ENCODE measurements at places on chromosomes 13 and 19.

DNA sequence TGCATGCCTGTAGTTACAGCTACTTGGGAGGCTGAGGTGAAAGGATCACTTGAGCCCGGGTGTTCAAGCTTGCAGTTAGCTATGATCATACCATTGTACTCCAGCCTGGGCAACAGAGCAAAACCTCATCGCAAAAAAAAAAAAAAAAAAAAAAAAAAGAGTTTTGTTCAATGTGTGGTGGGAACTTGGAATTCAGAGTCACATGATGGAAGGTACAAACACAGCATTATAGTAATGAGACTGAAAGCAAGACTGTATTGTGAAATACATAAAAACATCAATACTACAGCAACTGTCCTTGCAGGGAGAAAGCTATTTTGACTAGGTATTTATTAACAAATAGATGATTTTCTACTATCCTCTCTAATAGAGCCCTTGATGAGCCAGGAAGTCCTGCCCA is 393.2 kb downstream of the DLEU7 start:
- no peak for DNase-seq

DNA sequence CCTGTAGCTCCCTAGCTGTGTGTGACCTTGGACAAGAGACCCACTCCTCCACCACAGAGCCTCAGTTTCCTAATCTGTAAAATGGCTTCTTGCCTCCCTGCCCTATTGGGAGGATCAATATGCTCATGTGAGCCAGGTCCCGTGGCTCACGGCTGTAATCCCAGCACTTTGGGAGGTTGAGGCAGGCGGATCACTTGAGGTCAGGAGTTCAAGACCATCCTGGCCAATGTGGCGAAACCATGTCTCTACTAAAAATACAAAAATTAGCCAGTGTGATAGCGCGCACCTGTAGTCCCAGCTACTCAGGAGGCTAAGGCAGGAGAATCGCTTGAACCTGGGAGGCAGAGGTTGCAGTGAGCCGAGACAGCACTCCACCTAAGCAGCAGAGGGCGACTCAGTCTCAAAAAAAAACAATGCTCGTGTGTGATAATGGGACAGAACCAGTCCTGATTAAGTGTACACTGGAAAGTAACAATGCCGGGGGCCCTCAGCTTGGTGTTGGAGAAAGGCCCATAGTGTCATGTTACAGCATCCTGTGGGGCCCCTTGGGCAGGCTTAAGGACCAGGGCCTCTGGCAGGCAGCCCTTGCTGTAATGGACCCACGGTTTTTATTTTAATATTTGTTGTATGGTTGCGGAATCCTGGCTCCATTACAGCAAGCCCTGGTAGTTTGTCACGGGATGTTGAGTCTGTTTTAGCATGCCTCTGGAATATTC is 6.8 kb downstream of the RPS11 start:
- DNase-seq: peak; percentile 66

GRCh38 chr19:16325161-16325527 is 518 bp downstream of the KLF2 start:
- peak; percentile 72 for DNase-seq

- no peak for DNase-seq
These were observed 4.3 kb upstream of the SIX5 start for GRCh38 chr19:45773384-45773783.

- no peak for DNase-seq
These were observed 85.9 kb downstream of the MBNL2 start for GRCh38 chr13:97307882-97308624.

DNA sequence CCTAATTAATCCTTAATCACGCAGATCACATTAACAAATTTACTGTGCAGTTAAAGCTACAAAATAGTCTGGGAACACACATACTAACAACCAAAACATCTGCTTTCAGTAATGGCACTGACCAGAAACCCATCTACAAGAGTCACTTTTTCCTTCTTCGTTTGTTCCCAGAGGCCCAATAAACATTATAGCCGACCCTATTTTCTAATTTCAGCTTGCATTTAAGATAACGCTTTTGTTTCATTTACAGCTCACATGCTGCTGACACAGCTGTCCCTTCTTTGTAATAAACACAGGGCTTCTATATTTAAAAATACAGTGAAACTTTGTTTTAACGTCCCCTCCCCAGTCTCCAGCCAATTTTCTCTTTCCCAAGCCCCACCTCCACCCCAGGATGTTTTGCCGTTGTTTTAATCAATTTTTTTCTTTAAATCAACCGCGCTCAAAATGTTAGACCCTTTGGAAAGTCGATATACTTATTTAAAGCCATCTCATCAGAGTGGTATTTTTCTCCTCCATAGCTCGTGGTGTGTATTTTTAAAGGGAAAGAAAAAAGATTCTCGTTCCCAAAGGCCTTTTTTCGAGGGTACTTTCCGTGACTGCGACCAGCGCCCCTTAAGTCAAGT is 1.7 kb upstream of the WBP4 start:
- no peak for DNase-seq

GRCh38 chr19:50432221-50433028 is at the start of gene MYBPC2:
MYBPC2 (plus strand) TSS chr19:50432892; CDS start chr19:50432954, 62 bp downstream.
- no peak for DNase-seq

DNA sequence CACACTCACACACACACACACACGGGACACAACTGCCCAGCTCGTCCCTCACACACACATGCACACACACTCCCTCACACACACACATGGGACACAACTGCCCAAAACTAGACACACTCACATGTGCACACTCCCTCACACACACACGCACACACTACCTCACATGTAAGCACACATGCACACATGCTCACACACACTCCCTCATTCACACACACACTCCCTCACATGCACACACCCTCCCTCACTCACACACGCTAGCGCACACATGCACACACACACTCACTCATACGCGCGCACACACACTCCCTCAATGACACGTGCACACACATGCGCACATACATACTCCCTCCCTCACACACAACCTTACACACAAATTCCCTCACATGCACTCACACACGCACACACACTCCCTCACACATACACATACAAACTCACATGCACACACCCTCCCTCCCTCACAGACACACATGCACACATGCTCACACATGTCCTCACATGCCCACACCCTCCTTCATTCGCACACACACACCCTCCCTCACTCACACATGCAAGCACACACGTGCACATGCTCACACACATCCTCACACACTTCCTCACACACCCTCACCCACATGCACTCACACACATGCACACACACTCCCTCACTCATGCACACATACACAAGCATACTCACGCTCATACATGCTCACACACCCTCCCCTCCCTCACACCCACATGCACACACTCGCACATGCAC is 9.0 kb upstream of the RASA3 start:
- DNase-seq: no peak

DNA sequence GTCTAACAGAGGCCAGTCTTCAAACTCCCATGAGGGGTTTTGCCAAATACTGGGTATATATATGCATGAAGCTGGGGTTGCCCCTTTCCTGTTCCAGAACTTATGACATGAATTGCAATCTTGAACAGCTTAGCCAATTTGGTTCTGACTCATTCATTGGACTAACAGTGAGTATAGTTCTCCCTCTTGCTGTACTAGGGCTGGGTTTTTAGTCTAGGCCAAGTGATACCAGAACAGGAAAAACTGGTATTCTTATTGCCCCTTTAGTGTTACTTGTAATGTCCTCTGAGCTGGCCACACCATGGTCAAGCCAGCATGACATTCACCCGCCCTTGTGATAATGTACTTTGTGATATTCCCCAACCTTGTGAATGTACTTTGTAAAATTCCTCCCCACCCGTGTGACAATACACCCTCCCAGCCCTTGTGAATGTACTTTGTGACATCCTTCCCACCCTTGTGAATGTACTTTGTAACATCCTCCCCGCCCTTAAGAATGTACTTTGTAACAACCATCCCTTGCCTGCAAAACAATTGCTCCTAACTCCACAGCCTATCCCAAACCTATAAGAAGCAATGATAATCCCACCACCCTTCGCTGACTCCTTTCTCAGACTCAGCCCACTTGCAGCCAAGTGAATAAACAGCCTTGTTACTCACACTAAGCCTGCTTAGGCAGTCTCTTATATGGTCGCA is 26.9 kb downstream of the ZNF846 start:
- no peak for DNase-seq

GRCh38 chr19:34120846-34121639 is 51.3 kb upstream of the LSM14A start:
- peak; percentile 56 for DNase-seq

DNA sequence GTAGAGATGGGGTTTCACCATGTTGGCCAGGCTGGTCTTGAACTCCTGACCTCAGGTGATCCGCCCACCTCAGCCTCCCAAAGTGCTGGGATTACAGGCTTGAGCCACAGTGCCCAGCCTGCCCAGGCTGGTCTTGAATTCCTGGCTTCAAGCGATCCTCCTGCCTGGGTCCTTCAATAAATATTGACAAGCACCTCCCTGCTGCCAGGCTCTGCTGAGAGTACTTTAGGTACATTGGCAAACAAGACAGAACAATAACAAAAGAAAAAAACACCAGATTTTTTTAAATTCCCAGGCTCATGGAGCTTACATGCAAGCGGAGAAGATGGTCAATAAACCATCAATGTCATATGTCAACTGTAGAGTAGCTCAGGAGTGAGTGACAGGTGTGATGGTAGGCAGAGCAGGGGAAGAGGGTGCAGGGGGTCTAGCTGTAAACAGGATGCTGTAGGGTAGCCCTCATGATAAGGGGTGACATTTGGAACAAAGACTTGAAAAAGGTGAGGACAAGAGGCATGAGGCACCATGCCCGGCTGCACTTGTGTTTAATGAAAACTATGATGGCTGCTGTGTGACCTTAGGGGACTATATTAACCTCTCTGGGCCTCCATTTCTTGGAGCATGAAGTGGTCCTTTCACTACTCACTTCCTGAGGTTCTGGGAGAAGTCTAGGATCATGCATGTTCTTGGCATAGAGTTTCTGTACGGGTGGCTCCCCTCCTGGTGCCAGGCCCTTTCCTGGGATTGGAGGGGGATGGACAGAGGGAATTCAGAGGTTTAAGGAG is 19.6 kb downstream of the SULT2B1 start:
- no peak for DNase-seq

GRCh38 chr19:39995794-39996193 is 1.1 kb upstream of the ZNF546 start:
- no peak for DNase-seq

All from CD4-positive, alpha-beta T cell treated with Interleukin-15 for 4 hours (primary cell).